IMR-90 (cell line): ENCODE measurements at places on chromosomes 12 and 14.

DNA sequence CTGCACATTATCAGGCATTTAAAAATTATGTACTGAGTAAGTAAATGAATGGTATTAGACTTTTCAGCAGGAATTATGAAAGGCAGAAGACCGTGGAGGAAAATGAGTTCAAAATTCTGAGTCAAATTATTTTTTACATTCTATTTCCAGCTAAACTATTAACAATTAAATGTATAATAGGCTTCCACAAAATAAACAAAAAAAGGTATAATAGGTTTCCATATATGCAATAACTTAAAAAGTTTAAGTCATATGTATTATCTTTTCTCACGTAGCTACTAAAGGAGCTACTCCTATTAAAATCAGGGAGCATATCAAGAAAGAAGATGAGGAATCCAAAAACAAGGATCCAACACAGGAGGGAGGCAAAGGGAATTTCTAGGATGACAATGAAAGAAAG is 11.4 kb upstream of the VCPKMT start:
- DNase-seq: no peak

GRCh38 chr12:47391566-47391965 is 311.8 kb upstream of the AMIGO2 start:
- DNase-seq: no peak

DNA sequence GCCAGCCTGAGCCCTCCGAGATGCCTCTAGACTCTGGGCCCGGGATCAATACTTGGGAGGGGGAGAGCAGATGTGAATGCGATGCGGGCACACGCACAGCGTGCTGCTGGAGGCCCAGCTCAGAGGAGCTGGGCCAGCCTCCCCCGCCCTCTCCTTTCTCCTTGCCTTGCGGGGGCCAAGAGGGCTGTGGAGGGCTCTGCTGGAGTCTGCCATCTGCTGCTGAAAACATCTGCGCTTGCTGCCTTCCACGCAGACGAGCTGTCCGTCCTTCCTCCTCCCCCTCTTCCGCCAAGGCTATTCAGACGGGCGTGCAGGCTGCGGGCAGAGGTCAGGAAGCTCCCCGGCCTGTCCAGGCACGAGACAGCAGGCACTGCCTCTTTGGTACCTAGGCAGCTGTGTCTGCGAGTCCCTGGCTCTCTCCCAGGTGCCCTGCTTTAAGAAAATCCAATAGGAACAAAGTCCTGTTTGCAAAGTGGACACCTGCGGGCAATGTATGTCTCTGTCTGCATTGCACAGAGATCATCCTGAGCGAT is 75.2 kb downstream of the SPRING1 start:
- peak; percentile 37 for DNase-seq

- DNase-seq: peak; percentile 47
Observed at GRCh38 chr12:93802698-93803423, 125.7 kb downstream of the CRADD start.

DNA sequence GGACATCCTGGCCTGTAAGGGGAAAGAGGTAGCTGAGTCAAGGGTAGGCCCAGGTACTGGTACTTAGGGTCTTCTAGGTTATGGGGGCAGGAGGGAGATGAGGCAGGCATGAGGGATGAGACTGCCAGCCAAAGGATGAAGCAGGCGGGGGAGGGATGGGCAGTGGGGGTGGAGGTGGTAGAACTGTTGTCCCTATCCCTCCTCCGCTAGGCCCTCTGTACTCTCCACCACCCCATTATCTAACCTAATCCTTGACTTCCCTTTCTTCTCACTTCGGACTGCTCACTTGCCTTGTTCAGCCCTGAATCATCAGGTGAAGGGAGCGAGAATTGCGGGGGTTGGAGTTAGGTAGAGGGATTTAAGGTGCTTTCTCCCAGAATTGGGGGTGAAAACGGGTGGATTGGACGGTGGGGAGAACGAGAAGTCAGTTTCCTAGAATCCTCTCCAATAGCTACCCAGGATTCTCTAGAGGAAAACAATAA is 562 bp downstream of the PAN2 start:
- no peak for DNase-seq

DNA sequence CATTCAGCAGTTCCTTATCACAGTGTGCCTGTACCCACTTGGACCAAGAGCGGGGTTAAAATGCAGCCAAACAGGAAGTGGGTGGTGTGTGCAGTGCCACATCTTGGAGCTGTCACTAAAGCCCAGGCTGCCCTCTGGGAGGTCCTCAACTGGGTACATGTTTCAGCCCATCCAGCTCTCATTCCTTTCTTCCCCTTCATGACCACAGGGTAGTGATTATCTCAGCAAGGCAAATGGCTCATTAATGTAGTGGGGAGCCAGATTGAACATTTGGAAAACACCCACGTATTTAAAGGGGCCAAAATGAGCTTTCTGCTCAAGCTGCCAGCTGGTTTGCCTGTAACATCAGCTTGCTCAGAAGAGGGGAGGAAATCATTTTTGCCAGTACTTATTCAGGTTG is 210.8 kb upstream of the BTG1 start:
- no peak for DNase-seq

- no peak for DNase-seq
Observed at GRCh38 chr14:29941401-29941800, 13.8 kb upstream of the PRKD1 start.

DNA sequence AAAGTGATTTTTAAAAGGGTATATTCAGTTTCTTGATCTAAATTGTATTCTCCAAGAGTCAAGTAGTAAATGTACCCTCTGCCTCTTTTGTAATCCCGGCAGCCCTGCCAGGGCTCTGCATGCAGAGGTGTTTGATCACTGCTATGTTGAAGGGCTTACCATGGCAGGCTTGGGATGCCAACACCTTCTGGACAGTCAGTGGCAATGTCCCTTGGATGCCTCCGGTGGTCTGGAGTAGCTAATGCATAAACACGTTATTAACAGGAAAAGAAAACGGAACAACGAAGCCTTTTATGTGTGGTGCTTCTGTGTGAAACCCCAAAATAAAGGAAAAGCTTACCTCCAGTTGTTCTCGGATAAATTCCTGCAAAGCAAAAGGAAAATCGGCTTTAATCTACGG is 19.9 kb downstream of the EIF2B2 start:
- no peak for DNase-seq

DNA sequence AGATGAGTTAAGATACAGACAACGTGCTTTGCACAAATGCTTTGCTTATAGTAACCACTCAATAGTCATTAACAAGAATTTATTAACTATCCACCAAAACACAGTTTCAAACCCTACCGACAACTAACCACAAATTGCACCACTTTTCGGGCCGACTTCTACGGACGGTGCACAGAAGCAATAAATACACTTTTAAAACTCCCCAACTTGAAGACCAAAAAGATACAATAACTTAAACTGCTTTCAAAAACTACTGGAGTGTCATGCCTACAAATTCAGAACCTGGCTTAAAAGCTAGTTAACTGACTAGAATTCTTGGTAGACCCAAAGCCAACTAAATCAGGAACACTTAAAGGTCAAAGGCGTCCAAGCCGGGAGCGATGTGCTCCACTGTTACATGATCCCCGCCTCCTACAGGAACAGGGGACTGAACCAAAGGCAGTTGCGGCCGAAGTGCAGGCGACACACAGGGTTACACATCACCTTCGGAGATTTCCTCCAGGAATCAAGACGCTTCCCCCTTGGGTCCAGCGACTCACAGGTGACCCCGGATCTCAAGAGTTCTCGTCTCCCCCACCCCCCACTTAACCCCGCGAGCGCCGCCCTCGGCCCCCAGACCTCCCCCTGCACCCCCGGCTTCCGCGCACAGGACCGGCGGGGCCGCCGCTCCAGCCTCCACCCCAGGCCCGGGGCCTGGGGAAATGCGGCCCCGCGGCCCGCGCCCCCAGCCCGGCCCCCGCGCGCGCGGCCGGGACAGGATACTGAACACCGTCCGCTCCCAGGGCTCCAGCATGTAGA is 507 bp downstream of the SPTSSA start:
- peak; percentile 52 for DNase-seq

DNA sequence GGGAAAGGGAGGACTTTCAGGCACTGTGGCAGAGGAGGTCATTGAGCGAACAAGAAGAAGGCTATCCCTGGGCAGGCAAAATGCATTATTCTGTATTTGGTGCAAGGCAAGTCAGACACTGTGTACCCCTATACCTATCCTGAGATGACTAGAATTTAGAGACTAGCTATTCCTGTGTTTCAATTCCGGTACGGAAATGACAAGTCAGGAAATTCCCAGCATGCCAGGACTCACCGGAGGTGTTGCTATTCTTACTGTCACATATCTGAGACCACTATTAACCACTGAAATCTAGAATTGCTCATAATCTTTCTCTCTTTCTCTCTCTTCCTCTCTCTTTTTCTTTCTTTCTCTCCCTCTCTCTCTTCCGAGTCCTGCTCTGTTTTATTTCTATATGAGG is 297.1 kb downstream of the PDZRN4 start:
- DNase-seq: no peak

DNA sequence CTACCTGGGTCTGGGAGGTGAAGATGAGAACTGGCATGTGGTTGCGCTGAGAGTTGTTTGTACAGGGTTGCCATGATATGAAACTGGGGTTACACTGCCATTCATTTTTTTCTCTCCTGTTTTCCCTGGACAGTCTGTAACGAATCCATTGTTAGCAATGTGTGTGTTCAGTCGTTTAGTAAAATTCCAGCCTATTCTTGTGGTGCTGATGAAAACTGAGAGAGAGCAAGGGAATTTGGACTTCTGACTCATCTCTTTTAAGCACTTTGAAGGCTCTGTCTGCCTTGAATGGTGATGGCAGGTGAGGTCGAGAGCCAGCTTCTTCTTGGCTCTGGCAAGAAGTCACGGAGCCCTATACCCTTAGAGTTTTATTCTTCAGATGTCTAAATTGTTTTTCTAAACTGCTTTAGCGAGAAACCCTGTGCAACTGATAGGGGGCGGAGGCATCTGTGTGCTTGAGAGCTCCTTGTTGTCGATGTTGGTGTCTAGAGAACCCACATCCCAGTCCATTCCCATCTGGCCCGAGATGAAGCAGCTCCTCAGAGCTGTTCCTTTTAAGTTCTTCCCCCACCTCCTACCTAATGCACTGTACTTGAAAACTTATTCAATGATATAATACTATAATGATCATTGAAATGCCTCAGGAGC is 204.4 kb downstream of the TMX1 start:
- no peak for DNase-seq

DNA sequence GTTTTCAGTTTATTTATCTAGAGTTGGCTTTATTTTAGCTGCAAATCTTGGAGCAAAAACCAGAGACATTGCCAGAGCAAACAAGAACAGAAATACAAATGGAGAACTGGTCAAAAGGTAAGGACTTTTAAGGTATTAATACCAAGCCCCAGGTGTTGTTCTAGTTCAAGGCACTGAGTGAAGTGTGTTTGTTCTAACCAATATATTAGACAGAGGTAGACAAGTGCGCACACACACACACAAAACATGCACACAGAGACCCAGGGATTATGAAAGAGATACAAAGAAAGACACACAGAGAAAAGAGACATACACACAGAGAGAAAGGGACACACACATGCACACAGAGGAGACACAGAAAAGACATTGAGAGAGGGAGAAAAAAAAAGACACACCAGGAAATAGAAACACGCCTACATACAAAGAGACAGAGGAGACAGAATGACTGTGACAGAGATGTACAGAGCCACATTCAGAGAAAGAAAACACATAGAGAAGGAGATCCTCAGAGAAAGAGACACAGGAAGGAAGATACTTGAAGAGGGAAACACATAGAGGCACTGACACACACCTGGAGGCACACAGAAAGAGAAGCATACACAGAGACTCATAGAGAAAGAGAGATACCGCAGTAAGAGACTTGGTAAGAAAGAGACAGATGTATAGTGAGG is 50.2 kb downstream of the MIPOL1 start:
- DNase-seq: no peak

GRCh38 chr14:66152747-66153146 is 333.4 kb upstream of the CCDC196 start:
- no peak for DNase-seq

GRCh38 chr14:36315159-36315853 is 5.1 kb downstream of the MBIP start:
- no peak for DNase-seq

DNA sequence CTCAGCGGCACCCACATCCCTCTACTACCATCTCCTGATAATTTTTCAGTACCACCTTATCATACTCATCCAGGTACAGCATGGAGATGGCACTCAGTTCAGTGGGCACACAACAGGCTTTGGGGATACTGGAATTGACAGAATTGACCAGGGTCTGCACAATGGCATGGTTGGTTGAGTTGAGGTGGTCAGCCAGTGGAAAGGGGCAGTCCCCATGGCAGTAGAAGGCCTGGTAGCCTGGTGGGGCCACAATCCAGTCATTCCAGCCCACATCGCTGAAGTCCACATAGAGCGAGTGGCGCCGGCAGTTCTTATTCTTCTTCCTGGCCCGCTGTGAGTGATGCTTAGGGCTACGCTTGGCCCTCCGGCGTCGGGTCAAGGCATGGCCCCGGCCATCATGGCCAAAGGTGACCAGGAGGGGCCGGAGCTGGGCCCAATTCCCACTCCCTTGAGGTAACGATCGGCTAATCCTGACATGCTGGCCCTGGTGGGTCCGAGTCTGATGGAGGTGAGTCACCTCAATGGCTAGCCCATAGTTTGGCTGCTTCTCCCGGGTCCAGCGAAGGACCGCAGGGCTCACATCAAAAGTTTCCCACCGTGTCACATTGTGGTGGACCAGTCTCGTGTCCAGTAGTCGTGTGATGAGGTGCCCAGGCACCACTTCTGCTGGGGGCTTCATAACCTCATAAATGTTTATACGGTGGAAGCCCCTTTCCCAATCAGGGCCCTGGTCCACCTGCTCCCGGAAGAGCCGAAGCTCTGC is 6.4 kb downstream of the BMP4 start:
- no peak for DNase-seq

DNA sequence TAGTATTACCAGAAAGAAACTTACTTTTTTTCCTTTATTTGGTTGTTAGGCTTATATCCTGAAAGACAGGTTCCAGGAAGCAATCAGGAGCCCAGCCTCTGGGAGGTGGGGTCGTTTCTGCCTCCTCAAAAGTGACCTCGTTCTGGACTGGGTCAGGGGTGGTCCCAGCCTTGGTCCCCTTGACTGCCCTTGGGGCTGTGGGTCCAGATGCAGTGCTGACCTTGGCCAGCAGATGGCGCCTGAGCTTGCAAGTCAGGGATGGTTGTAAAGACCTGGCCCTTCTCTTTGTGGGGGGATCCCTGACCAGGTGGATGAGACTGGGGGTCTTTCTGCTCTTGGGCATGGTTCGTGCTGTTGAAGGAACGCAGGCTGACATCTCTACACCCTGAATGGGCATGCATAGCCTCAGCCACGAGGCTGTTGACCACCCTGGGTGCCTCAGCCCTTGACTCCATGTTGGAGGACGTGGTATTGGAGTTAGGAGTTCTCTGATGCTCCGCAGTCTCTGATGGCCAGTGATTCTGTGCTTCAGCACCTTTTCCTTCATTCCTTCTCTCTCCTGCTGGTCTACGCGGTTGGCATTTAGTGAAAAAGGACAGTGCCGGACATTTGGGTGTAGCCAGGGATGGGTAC is 62.4 kb downstream of the ADCK1 start:
- peak; percentile 49 for DNase-seq
